ENCODE measurements at places on chromosomes 11 and 22.

DNA sequence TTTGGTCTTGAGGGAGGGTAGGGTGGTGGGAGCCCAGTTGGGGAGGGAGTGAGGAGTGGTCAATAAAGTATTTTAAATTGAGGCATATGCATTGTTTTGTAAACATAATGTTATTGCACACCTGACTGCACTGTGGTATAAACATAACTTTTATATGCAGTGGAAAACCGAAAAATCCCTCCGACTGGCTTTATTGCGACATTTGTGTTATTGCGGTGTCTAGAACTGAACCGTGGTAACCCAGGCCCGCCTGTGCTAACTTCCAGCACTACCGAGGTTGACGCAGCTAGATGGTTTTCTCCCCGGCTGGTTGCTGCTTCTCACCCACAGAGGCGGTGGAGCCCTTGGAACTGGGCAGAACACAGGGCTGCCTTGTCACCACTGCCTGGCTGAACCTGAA lies 7.6 kb upstream of the RNH1 start:
- peak; percentile 19 for DNase-seq

DNA sequence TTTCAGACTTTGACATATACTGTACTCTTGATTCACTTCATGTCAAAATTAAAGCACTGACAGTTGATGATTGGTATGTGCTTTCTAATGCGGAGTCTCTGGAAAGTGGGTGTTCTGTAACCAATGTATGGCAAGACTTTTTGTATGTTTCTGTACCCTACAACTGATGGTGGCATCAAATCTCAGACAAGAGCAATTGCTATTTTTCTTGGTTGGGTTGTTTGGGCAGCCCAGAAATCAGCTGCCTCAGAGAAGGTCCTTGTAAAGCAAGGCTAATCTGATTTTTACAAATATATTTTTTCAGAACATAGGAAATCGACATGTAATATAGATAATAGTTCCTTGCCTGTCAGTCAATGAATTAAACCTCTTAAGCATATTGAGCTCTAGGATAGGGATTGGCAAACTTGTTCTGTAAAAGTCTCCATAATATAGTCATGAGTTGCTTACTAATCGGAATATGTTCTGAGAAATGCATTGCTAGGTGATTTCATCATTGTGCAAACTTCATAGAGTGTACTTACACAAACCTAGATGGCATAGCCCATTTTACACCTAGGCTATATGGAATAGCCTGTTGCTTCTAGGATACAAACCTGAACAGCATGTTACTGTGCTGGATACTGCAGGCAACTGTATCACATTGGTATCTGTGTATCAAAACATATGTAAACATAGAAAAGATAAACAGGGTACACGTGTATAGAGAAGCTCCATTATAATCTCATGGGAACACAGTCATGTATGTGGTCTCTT lies 10.2 kb upstream of the OOSP4A start:
- DNase-seq = no peak

DNA sequence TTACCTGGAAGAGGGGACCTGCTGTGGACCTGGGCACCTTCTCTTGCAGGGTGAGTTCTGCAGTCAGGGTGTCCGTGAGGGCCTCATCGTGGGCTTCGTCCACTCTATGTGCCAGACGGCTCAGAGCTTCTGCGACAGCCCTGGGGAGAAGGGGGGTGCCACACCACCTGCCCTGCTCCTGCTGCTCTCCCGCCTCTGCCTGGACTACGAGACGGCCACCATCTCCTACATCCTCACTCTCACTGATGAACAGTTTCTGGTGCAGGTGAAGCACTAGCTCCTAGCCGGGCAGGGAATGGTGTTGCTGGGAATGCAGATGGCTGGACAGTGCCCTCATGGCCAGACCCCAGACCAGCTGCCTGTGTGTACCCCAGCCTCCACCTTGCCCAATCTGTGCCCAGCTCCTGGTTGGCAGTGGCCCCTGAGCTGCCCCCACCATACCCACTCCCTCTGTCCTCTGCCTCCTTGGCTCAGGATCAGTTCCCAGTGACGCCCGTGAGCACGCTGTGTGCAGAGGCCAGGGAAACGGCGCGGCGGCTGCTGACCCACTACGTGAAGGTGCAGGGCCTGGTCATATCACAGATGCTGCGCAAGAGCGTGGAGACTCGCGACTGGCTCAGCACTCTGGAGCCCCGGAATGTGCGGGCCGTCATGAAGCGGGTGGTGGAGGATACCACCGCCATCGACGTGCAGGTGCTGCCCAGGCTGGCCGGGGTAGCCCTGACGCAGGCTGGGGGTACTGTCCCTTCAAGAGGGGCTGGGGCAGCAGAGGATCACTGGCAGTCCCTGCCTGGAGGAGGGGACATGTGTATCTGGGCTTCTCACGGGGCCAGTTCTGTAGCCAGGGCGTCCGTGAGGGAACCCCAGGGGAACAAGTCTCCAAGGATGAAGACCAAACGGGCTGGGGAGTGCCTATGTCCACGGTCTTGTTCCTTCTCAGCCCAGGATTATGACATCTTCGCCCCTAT lies 2.2 kb upstream of the TM7SF2 start:
- no peak for DNase-seq

GRCh38 chr11:68021167-68021787 lies 9.2 kb upstream of the NDUFS8 start:
- no peak for DNase-seq

DNA sequence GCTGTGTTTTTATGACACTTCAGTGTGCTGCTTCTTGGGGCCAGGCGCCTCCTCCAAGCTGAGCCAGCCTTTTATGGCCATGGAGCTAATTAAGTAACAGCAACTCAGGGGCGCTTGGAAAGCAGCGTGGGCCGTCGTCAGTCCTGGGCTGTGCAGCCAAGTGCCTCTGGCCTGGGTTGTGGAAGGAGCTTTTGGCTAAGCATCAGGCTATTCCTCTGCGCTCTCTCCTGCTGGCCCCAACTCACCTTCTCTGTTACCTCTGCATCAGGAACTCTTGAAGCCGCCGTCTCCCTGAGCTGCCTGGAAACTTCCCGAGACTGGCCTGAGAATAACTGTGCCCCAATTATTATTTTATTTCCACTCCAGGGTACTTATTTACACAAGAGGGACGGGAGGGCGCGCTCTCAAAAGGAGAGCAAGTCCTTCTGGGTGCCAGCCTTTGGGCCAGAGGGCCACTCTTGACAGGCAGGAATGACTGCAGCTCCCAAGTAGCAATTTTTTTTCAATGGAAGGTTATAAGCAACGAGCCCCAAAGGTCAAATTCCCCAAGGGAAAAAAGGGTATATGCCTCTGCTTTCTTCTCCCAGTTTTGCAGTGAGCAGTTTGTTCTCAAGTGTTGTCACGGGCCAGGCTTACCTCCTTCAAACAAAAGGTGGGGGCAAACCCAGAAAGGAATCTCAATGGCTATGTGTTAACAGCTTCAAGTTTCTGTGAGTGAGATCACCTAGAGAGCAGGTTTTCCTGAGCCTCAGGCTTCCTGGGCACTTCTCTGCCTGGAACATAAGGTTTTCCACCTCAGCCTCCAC lies 38.5 kb upstream of the NAV2 start:
- peak; percentile 40 for DNase-seq

DNA sequence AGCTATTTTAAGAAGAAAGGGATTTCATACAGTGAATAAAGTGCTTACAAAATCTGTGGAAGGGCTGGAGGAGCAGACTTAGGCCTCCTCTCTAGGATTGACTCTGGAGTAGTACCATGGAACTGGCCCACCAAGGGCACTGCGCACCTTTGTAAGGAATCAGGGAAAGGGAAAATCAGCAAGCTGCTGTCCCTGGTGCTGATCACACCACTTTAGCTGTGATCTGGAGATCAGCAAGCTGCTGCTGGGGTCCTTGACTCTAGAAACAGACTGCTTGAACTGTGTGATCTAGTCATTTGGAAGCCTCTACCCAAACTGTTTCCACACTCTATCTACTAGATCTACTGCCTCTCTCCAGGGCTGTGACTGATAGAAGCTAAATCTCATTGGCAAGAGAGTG lies 18.4 kb upstream of the TECTA start:
- peak; percentile 26 for DNase-seq

DNA sequence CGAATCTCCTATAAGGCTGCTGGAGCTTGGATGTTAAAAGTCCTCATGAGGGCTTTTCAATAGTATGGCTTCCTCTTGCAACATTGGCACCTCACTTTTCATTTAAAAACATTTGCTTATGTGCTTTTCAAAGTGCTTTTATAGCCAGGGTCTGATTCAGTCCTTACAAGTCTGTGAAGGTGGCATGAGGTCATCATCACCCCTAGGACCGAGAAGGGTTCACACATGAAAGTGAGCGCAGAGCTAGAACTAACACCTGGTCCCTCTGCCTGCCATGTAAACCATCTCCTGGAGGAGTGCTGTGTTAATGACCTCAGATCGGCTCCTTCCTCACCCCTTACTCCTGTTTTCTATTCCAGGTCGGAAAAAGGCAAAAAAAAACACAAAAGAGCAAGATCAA lies 12.2 kb upstream of the LMO2 start:
- DNase-seq = no peak

DNA sequence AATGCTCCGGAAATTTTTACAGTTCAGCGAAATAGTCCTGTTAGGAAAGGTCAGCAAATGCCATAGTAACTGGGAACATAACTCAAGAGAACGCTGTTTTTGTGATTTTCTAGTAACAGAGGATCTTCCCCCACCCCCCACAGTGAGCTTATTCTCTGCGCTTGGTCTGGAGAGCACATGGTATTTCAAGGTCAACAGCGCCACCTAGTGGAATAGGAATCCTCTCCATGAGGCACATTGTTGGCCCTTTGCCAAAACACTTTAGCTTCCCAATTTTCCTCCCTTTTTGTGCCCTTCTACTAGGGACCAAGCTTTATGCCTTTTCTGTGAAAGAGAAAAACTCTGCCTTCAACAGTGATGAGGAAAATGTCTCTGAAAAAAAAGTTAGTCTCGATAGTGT lies 13.2 kb upstream of the OR4C12 start:
- DNase-seq = peak; percentile 78

- DNase-seq = no peak
These were observed 231.0 kb downstream of the TTC28 start for GRCh38 chr22:28448625-28449024.

DNA sequence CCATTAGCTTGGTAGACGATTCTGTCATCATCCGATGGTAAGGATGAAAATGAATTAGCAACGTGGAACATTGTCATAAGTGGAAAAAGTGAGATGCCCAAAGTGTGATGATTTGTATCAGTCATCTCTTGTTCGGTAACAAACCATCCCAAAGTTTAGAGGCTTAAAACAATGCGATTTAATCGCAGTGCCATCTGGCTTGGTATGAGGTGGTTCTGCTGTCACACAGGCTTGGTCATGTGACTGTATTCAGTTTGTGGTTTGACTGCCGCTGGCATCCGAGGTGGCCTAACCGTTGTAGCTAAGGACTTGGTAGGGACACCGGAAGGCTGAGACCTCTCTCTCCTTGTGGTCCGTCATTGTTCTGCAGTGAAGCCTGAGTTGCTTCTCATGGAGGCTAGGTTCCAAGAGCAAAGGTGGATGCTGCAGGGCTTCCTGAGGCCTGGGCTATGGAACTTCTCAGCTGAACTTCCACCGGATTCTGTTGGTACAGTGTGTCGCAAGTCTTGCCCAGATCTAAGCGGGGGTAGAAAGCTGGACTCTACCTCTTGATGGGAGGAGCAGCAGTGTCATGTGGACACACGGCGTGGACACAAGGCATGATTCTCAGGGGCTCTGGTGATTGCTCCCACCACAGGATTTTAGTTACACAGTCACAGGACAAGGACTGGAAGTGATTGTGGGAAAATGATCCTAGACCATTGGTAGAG lies 36.3 kb downstream of the BCR start:
- DNase-seq = peak; percentile 93

DNA sequence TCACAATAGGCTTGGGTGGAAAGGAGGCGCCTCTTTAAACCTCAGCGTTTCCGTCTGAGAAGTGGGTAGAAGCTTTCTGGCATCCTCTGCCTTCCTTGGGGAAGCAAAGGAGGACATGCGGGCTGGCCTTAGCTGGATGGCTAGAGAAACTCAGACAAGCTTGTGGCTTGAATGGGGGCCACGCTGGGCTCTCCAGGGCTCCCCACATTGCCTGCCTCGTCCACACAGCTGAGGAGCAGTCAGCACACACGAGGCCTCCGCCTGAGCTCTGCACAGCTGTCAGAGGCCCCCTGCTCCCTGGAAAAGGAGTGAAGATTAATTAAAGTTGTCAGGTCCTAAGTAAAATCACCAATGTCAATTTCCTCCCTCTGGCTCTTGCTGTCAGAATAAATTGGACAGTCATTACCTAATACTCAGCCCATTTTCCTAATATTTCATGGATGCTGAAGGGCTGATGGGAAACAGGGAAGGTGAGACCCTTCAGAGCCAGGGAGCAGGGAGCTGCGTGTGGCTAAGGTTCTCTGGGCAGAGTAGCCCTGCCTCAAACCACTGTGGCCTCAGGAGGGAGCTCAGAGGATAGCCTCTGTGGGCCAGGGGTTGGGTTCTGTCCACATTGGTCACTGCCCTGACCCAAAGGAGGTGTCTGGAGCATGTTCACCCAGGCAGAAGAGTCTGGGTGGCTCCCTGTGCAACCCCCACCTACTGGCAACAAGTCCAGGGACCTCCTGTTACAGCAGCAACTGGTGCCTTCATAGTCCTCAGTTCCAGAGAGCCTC lies 118.3 kb upstream of the CD82 start:
- DNase-seq = no peak

DNA sequence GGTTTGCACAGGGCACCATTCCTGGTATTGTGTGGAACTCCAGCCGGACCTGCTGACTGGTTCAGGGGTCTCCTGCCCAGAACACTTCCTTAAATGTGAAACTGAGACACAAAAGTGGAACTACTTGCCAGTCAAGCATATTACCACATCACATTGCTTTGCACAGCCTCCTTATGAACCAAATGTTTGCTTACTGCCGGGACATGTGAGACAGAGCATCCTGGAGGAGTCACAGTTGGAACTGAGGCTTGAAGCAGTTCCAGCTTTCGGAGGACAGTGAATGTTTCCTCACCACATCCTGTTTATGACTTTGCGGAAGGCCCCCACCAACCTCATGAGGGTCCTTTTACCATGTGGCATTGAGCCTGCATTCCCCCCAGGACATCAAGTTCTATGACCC lies 105.8 kb upstream of the ARHGAP42 start:
- peak; percentile 14 for DNase-seq

GRCh38 chr22:17120711-17121232 lies 388 bp downstream of the TMEM121B start:
- DNase-seq = peak; percentile 66

DNA sequence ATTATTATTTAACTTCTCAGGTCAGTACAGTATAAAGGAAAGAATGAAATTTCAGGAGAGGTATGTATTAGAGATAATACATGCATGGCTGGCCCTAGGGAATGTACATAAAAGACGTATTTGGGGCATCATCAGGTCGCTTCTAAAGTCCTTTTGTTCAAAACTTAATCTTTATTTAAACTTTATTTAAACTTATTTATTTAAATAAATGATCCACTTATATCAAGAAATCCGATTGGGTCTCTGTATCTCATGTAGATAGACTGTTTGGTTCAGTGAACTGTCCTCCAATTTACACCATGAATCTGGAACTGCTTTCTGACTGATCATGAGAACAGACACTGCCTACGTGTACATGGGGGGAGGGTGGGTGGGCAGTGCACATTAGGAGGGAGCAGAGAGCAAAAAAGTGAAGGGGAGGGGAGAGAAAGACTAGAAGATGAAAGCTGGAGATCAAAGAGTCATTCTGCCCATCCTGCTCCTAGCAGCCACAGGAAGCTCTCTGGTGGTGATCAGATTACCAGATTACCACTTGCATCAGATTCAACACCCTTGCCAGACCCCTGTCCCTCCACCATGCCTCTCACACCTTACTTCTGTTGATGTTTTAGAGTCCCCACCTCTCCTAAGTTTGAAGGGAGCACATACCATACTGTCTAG lies 92.1 kb upstream of the MTMR2 start:
- peak; percentile 19 for DNase-seq

- no peak for DNase-seq
These were observed 3.8 kb downstream of the NADSYN1 start for GRCh38 chr11:71456831-71457230.
